Stimulated activated CD8-positive, alpha-beta memory T cell treated with anti-CD3 and anti-CD28 coated beads, Interleukin-15, amount 100 ng/mL, for 1 hour (primary cell): ENCODE measurements at places on chromosomes 1 and 21.

DNA sequence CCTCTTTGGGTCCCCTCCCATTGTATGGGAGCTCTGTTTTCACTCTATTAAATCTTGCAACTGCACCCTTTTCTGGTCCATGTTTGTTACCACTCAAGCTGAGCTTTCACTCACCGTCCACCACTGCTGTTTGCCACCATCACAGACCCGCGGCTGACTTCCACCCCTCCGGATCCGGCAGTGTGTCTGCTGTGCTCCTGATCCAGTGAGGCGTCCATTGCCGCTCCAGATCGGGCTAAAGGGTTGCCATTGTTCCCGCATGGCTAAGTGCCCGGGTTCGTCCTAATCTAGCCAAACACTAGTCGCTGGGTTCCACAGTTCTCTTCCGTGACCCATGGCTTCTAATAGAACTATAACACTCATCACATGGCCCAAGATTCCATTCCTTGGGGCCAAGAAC is 157.2 kb downstream of the SEC16B start:
- no peak for DNase-seq

DNA sequence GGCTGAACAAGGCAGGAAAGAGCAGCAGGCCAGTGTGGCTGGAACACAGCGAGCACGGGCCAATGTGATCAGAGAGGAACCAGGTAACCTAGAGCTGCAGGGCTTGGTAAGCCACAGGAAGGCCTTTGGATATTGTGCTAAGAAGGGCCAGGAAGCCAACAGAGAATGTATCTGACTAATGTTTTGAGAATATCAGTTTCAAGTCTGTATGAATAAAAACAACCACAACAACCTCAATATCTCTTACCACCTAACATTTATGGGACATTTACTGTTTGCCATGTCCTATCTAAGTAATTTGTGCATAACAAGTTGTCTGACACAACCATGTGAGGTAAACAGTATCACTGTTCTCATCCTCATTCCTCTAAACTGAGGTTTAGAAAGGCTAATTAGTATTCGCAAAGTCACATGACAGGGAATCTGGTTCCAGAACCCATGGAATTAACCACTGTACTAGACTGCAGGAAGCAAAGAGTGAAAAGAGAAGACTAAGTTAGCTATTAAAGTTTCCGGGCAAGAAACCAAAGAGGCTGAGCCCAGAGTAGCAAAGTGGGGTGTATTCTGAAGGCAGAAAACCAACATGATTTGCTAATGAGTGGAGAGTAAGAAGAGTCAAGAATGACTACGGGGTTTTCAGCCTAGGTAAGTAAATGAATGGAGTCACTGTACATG is 38.9 kb downstream of the SPRTN start:
- DNase-seq = no peak

DNA sequence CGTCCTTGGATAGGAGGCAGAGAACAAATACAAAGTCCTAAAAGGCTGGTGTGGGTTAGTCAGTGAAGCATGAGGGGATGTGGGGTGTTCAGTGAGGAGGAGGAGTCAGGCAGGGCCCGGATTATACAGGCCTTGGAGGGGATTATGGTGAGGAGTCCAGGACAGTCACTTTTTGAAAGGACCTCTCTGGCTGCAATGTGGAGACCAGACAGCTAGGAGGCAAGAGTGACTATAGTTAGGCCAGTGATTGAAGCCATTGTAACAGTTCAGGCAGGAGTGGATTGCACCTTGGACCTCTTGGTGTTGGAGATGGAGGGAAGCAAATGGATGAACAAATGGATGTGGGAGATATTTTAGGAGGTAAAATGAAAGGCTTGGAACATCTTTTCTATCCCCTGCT is 115.8 kb downstream of the C1orf94 start:
- no peak for DNase-seq

- DNase-seq = no peak
Measured at GRCh38 chr1:214977110-214977509, 105.4 kb upstream of the KCNK2 start.

GRCh38 chr1:207742850-207743555 is 8.9 kb upstream of the CD46 start:
- DNase-seq = no peak

- DNase-seq = no peak
Measured at GRCh38 chr1:228865627-228866330, 130.5 kb downstream of the RHOU start.

DNA sequence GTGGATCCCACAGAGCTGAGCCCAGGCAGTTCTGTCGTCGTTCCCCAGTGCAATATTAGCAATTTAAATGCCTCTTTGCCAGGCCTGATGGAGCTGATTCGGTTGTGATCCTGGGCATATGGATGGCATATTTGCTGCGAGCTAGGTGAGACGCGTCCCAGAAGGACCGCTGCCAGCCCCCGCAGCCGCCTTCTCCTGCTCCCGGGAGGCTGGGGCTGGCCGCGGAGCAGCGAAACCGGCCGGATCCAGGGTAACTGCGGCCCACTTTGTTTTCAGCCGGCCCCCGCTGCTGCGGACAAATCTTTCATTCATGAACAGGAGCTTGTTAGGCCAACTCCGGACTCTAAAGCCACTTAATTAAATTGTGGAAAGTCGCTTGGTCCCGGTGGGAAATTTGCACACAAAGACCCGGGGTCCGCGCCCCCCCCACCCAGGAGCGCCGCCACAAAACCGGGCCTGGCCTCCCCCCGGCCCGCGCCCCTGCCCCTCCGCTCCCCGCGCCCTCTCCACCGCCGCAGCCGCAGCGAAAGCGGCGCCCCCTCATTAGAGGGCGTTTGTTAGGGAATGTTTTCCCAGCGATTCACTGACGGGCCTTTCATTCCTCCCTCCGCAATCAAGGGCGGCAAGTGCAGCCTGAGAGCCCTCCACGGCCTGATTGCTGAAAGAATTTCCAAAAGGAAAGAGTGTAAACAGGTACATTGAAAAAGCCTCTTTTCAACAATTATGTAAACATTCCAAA is 383.3 kb downstream of the RRAGC start:
- DNase-seq = no peak

GRCh38 chr1:161287482-161288054 is 22.2 kb downstream of the MPZ start:
- DNase-seq = no peak

DNA sequence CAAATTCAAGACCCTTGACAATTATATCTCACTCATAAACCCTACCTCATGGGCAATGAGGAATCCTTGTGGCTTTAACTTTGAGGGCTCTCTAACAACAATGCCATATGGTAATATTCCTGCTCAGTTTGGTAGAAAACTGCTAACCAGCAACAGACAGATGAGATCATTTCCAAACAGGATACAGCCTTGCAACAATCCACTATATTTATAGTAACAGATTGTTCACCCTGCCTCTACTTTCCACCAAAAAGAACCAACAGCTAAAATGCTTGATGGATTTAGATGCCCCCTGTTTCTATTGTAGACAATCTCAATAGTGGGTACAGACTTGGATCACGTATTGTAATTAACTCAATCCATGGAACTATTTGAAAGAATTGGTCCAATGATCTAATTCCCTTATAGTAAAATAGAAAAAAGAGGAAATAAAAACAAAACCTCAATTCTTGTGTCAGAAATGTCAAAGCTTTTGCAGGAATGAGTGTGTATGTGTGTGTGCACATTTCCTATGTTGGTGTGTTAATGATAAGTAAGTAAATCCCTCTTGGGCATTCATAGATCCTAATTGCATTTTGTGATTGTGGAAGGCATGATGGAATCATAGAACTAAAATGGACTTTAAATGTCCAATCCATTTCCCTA is 100.0 kb upstream of the EDEM3 start:
- no peak for DNase-seq

DNA sequence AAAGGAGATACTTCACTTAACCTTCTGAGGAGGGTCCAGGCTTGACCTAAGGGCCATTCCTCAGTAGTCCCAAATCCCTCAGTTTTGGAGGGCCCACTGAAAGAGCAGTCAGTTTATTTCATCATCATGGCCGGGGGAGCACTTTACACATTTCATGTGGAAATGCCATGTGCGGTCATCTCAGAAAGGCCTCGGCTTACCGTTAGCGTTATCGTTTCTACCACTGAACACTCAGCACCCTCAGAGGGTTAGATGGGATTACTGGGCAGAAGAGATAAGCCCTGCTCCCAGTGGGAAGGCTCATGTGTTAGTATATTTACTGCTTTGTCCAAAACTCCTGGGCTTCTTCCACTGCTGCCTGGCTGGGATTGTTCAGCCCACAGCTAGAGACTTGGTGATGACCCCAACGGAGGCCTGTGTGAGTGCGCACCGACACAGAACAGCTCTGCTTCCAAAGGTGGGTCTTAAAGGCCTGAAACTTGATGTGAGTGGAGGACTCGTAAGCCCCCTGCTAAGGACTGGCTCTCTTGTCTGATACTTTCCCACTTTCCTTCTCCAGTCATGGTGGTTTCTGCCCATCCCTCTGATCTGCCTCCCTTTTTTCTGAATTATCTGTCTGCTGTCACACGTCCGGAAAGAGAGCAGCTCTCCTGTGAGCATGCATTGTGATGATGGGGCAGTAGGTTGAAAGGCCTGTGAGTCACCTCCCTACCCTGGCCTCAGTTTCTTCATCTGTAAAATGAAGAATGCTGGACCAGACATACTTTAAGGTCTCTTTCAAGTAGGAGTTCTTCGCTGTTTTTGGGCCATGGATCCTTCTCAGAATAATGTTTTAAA is 284.5 kb downstream of the ASTN1 start:
- DNase-seq = no peak

DNA sequence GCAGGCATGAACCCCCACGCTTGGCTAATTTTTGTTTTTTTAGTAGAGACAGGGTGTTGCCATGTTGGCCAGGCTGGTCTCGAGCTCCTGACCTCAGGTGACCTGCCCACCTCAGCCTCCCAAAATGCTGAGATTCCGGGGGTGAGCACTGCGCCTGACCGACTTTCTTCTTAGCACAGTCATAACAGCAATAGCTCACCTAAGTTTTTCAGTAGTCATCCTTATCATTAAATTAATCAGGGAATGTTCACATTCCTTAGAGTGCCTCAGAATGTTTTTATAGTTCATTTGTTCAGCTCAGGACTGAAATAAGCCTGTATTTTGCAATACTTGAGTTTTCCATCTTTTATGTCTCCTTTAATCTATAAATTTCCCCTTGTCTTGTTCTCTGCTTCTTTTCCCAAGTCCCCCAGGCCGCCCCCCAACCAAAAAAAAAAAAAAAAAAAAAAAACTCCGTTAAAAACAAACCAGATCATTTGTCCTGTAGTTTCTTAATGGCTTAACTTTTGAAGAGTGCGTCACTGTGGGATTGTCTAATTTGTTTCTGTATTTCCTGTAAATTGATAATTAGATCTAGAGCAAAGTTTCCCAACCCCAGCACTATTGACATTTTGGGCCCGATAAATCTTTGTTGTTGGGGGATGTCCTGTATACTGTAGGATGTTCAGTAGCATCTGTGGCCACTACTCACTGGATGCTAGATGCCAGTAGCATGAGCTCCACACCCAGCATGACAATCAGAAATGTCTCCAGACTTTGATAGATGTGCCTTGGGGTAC is 120.7 kb downstream of the ITSN1 start:
- no peak for DNase-seq

DNA sequence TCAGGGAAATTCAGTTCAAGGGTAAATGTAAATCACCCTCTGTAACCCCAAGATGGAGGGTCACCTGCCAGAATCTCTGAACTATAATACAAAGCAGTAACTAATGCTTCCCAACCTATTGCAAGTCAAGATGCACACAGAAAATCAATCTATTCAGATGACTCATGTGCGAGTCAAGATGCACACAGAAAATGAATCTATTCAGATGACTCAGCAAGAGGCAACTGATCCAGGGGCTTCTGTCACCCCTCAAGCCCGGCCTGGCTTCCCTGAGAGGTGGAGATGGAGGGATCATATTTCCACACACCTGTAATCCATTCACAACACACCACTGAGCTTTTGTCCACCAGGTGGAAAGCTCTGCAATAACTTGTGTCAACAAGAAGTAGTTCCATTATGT is 17.4 kb upstream of the HIVEP3 start:
- DNase-seq = no peak

DNA sequence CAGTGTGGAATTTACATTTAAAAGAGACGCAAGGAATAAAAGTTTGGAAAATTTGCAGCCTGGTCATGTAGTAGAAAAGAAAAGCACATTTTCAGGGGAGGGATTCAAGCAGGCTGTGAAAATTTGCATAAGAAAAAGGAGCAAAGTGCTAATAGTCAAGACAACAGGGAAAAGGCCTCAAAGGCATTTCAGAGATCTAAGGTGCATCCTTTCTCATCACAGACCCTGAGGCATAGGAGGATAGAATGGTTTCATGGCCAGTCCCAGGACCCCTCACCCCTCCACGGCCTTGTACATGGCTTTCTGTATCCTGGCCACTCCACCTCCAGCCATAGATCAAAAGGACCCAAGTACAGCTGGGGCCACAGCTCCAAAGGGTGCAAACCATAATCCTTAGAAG is 380.5 kb upstream of the BRINP3 start:
- DNase-seq = no peak

DNA sequence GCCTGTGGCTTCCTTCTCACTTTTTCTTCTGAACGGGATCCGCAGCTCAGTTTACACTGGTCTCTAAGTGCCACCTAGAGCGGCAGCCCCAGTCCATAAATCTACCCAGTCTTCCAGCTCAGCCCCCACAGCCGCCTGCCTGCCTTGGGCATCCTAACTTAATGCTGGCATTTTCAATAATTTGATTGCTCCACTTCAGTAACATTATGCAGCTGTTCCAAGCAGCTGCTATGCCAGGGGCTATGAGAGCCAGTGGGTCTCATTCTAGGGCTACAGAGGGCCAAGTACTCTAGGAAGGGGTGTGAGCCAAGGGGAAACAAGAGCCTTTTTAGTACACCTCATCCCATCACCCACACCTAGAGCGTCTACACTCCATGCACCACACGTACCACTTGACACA is 48.4 kb upstream of the COA6 start:
- no peak for DNase-seq

DNA sequence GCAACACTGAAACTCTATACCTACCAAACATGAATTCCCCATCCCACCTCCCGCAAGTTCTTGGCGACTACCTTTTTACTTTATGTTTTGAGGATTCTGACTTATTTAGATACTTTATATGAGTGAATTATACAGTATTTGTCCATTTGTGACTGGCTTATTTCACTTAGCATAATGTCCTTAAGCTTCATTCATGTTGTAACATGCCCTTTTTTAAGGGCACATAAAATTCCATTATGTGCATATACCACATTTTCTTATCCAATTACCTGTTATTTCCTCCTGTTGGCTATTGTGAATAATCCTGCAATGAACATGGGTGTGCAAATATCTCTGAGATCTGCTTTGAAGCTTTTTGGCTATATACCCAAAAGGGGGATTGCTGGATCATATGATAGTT is 22.0 kb upstream of the CHIT1 start:
- no peak for DNase-seq

GRCh38 chr21:16196001-16196400 is 466.2 kb downstream of the USP25 start:
- no peak for DNase-seq

- no peak for DNase-seq
Measured at GRCh38 chr1:207430602-207431001, 23.5 kb upstream of the CR2 start.

DNA sequence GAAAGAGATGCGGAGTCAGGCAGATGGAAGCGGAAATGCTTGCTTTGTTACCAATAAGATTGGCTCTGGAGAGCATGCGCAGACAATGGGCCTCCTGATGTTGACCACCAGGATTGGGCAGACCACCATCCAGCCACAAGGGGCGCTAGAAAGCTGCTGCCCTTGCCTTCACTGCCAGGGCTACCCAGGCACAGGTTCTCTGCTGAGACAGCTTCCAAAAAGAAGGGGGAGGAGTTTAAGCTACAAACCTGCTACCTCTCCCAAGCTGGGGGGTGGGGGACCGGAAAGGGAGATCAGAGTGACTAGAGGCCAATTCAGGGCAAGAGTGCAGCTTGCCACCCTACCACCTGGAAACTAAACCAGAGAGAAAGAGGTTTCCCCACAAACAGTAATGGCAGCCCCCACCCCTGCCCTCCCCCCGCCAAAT is 369.7 kb downstream of the RRAGC start:
- peak; percentile 1 for DNase-seq
